Sigmoid colon (tissue), 7 donors: ENCODE measurements at places on chromosomes 6 and 20. TPM values are rescaled to one million over a fixed set of nuclear protein-coding genes. Genes with fewer than 3 reads are reported as not detected.

Gene TRIM31
- not detected for total RNA-seq

Gene EFCAB8
- total RNA-seq = 0.83 TPM

Gene SLC26A8
- not detected for total RNA-seq

Gene LHFPL5
- total RNA-seq = not detected

Gene SLC16A10
- total RNA-seq = 0.99 TPM

Gene MYL9
- 1,748 TPM for total RNA-seq

Gene ADISSP
- 85.1 TPM for total RNA-seq

Gene BPIFB2
- not detected for total RNA-seq

Gene SIRPB2
- 9.6 TPM for total RNA-seq

Gene HLA-B
- 377 TPM for total RNA-seq

Gene PROCR
- 30.8 TPM for total RNA-seq

Gene PTGIS
- 55.3 TPM for total RNA-seq

Gene TP53TG5
- 0.36 TPM for total RNA-seq

Gene TREML1
- total RNA-seq = not detected

Gene TRPC4AP
- total RNA-seq = 61.8 TPM

Gene SLC35F1
- 4.6 TPM for total RNA-seq

Gene IL22RA2
- not detected for total RNA-seq

- DNase-seq = peak; percentile 46
These were observed 76.2 kb upstream of the FRMD1 start for GRCh38 chr6:168155193-168155592.

GRCh38 chr20:22825546-22825945, 209.6 kb upstream of the SSTR4 start:
- no peak for DNase-seq

GRCh38 chr6:20632696-20633095, 98.4 kb downstream of the CDKAL1 start:
- no peak for DNase-seq

GRCh38 chr20:50680105-50680960, 11.0 kb downstream of the RIPOR3 start:
- DNase-seq = no peak

DNA sequence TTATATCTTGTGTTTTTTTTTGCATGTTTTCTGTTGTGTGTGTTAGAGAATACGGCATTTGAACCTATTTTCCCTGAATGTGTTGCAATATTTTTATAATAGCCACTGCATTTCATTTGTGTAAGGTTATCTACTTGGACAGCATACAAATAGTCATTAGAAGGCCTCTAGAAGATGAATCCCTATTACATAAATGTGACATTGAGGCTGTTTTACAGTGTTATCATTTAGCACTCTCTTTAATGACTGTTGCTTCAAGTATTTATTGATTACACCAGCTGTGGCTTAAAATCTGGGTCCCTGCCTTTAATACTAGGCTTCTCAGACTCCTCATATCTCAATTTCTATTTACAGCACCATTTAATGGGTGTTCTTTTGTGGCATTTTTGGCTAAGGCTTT, 465.8 kb downstream of the FRK start:
- DNase-seq = no peak

DNA sequence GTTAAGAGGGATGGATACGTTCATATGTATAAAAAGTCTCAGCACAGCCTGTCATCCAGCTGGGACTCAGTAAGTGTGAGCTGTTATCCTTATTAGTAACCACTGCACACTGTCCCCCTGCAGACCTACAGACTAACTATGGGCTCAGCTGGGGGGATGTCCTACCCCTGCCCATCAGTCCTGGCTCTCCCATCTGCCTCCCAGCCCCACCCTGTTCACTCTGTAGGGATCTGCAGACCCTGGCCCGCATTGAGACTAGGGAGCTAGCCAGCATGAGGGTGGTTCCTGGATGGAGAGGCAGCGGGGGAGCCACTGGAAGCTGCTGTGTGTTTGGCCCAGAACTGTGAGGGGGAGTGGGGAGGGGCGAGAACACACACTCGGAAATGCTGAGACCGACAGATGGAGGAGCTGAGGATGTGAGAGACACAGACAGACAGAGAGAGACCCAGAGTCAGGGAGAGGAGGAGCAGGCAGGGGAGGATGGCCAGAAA, 17.1 kb downstream of the XKR7 start:
- DNase-seq = no peak

- DNase-seq = no peak
These were observed 49.8 kb downstream of the BCKDHB start for GRCh38 chr6:80156221-80156620.

GRCh38 chr6:87913974-87914373, 133.7 kb upstream of the SPACA1 start:
- DNase-seq = no peak

DNA sequence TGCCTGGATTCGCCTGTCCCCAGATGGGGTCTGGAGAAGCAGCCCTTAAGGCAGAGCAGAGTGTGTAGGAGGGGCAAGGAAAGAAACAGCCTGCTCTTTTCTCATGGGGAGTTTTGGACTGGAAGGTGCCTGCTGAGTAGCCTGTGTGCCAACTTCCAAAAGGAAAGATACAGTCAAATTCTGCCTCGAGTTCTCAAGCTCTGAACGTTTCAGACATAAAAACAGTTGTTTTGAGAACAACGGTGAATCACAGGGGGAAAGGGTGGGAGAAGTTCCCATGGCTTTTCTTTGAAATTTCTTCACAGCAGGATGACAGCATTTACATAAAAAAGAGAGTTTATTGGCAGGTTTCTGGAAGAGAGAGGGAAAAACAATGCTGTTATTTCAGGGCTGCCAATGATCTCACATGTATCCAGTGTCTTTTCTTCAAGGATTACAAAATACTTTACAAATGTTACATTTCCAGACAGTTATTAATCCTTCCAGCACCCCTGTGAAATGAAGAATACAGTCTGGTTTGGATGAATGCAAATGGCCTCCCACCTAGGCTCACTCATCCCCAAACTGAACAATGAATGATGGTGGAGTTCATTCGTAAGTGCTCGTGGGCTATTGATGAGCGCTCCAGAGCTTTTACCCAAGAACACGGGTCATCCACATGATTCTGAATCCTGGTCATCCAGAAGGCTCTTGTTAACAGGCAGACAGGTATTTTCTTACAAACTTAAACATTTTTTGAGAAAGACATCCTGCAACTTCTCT, 33.8 kb upstream of the ECI2 start:
- DNase-seq = no peak

GRCh38 chr6:141029908-141030307, 1102.8 kb upstream of the GJE1 start:
- DNase-seq = no peak

DNA sequence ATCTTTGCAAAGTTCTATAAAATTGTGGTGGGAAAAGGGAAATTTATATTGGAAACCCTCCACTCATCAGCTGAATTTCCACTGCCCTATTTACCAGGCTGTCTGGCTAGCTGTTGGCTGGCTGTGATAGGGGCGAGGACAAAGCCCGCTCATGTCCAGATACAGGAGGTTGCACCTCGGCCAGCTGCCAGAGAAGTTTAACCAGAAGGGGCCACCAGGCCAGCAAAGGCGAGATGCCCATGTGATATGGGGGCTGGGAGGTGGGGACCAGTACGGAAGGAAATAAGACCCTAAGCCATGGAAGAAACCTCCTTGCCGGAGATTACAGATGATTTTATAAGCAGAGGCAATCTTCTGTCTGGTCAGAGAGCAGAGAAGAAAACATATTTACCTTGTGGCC, 143.8 kb downstream of the FNDC1 start:
- no peak for DNase-seq

GRCh38 chr20:35621560-35621946, 5.9 kb downstream of the SPAG4 start:
- no peak for DNase-seq

- no peak for DNase-seq
These were observed 121.5 kb upstream of the NEDD9 start for GRCh38 chr6:11353921-11354389.

GRCh38 chr6:20866036-20866435, 331.8 kb downstream of the CDKAL1 start:
- DNase-seq = no peak

- DNase-seq = no peak
These were observed 44.2 kb downstream of the TXLNB start for GRCh38 chr6:139247618-139248017.

GRCh38 chr6:109297406-109298110, 84.7 kb downstream of the CD164 start:
- DNase-seq = no peak

DNA sequence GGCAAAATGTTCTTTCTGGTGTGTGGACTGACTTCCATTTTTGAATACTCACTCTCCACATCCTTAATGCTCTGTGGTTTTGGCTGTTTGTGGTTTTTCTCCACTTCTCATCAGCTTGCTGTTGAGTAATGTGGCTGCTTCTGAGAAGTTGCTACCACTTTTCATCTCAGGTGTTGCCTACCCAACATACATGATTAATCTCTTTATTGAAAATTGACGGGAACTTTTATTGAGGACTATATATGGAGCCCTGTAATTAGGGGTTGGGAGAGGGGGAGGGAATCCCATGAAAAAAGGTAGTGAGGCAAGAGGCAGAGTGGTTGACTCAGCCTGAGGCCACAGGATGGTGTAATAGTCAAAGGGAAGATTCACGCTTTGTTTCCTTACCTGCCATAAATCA, 17.6 kb downstream of the IL22RA2 start:
- DNase-seq = no peak

DNA sequence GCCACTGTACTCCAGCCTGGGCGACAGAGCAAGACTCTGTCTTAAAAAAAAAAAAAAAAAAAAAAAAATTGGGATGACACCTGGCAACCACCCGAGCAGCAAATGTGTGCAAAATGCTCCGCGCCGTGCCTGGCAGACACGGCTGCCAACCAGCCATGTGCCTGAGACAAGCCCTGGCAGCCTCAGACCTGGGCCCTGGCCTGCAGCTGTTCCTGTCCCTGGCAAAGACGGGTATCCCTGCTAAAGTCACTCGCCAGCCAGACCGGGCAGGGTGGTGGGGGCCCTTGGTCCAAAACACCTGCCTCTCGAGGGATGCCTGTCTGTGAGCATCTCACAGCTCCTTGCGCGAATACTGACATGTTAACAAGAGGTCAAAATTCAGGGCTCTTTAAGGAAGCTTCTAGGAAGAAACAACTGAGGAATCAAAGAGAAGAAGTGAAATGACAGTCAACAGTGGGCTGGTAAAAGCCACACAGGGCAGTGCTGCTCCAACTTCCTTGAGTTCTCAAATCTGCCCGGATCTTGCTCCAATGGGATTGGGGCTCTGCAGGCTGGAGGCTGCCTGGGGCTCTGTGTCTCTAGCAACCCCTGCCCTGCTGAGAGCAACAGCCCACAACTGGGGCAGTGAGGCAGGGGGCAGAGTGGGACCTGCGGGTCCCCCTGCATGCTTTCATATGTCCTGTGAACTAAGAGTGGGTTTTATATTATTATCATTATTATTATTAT, 53.4 kb downstream of the SYTL3 start:
- DNase-seq = peak; percentile 54

DNA sequence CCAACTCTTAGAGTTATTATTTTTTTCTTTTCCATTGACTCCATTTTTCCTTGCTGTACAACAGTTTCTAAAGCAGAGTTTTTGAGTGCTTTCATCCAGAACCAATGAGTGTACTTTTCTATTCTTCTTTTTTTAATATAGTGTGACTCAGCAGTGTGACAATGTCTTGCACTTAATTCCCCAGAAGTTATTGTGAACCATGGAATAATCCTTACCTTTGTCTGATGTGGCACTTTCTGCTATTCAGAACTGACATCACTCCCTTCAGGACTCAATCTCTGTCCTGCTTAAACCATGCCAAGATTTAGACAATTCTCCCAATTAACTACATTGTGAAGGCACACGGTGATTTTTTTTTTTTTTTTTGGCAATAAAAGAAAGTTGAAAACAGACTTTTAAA, 41.5 kb downstream of the GRIK2 start:
- DNase-seq = no peak
